ENCODE measurements at places on chromosomes 16 and 17.

GRCh38 chr16:47604306-47604705 lies 143.2 kb downstream of the PHKB start:
- DNase-seq, result no peak

DNA sequence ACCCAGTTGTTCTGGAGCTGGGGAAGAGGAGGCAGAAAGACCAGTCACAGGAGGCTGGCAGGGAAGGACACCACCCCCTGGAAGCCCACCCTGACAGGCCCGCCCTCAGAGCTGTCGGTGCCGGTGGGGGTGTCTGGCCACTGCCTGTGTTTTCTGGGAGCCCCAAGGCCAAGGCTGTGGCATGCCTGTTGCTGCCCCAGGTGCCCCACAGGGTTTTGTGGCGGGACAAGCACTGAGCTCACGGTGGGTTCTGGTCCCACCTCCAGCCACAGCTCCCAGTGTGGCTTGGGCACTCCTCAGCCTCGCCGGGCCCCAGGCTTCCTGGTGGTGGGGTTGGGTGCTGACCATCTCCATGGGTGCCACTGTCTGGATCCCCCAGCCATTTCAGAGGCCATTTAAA lies 58.0 kb downstream of the ZFPM1 start:
- no peak for DNase-seq

GRCh38 chr17:40104594-40105486 lies 4.5 kb upstream of the NR1D1 start:
- no peak for DNase-seq

GRCh38 chr16:77496934-77497333 lies 62.1 kb upstream of the ADAMTS18 start:
- peak; percentile 4 for DNase-seq

- no peak for DNase-seq
Observed at GRCh38 chr16:70484867-70485266, 30.5 kb downstream of the FCSK start.

DNA sequence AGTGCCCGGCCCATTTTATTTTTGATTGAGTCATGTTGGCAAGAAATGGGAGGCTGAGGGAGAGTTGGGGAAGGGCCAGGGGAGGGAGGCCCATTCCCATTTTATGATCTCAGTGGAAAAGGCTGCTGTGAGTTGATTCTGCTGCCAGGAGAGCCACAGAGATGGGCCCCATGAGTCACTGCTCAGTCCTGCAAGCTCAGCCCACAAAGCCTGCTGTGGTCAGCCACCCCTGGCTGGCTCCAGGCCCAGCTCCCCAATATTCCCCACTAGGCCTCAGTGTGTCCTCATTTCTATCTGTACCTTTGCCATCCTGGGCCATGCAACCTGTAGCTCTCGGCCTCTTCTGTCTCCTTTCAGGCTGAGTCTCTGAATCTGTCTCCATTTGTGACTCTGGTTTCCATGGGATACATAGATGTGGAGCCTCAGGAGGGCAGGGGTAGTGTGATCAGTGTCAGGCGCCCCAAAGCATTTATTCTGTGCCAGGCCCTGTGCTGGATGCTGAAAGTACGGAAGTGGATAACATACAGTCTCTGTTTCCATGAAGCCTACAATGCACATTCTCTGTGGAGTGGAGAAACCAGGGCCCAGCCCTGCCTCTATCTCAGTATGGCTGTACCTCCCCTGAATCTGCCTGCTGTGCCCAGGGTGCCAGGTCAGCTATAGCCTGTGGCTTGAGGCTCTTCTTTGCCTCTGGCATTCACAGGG lies 1.9 kb upstream of the PLEKHG4 start:
- peak; percentile 87 for DNase-seq

GRCh38 chr17:77619326-77619725 lies 339.2 kb upstream of the TNRC6C start:
- DNase-seq, result no peak

DNA sequence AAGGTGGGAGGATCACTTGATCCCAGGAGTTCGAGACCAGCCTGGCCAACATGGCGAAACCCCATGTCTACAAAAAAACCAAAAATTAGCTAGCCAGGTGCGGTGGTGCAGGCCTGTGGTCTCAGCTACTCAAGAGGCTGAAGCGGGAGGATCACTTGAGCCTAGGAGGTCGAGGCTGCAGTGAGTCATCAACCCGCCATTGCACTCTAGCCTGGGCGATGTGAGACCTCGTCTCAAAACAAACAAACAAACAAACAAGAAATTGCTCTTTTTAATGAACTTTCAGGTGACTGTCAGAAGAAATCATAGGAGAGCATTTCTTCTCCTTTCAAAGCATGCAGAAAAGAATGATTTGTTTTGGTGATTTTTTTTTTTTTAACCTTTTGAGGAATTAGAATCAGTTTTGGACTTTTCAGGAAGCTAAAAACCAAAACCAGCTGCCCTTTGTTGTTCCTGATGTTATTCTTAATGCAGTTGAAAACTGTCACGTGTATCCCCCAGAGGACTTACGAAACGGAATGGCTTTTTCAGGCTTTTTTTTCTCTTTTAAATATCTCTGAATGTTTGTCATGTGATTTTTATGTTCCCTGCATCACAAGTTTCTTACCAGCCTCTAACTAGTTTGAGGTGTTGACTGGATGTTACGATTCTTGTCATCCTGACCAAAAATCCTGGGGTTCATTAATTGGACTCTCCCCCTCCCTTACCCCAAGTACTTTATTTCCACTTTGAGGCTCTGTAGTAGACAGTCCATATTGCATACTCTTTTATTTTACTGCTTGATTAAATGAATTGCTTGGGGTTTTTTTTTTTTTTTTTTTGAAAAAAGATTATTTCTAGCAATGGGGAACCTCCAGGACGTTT lies 34.1 kb downstream of the SNX29 start:
- DNase-seq, result no peak

DNA sequence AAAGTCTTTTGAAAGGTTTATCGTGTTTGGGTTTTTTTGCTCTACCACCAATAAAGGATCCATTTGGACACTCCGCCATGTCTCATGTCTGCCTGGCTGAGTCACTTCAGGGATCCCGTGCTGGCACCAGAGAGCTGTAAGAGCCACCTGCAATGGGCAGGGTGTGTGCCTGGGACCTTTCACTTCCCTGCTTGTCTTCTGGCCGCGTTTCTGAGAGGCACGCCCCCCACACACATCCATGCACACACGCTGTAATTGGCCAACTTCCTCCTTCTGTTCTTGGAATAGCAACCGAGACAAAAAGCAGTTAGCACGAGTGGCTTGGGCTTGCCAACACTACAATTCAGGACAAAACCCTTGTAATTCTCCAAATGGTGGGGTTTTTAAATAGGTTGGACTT lies 9.8 kb upstream of the SOST start:
- DNase-seq, result no peak

- DNase-seq, result no peak
Observed at GRCh38 chr16:50136399-50136798, 16.7 kb upstream of the TENT4B start.

DNA sequence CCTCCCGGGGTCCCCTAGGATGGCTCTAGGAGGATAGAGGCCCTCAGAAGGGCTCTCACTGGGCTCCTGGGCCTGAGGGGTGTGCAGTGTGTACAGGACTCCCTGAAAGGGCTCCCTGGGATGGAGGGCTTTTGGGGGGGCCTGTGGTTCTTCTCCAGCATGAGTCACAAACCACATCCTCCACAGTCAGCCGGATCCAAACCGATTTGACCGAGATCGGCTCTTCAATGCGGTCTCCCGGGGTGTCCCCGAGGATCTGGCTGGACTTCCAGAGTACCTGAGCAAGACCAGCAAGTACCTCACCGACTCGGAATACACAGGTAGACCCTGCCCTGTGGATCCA lies 4.5 kb downstream of the TRPV2 start:
- DNase-seq, result no peak

GRCh38 chr16:88408561-88409142 lies 25.9 kb downstream of the ZNF469 start:
- DNase-seq, result no peak

GRCh38 chr16:50816901-50817555 lies 75.1 kb downstream of the CYLD start:
- DNase-seq, result no peak

- DNase-seq, result no peak
Observed at GRCh38 chr17:32917081-32917480, 10.9 kb upstream of the TMEM98 start.

DNA sequence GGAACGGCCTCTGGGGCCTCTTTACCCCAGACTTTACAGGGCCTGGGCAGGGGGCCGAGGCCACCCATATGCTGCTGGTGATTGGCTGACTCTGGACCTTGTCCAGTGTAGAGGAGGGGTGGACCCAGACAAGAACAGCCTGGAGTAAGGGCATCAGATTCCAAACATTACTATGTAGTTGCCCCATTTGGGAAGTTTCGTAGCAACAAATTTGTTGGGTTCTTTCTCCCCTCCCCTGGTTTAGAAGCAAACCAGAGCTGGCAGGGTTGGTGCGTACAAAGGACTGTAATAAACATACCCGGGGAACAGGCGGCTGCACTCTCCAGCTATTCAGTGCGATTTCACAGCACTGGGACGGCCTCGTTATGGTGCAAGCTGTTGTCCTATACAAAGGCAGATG lies 145.5 kb downstream of the NTN1 start:
- DNase-seq, result no peak

DNA sequence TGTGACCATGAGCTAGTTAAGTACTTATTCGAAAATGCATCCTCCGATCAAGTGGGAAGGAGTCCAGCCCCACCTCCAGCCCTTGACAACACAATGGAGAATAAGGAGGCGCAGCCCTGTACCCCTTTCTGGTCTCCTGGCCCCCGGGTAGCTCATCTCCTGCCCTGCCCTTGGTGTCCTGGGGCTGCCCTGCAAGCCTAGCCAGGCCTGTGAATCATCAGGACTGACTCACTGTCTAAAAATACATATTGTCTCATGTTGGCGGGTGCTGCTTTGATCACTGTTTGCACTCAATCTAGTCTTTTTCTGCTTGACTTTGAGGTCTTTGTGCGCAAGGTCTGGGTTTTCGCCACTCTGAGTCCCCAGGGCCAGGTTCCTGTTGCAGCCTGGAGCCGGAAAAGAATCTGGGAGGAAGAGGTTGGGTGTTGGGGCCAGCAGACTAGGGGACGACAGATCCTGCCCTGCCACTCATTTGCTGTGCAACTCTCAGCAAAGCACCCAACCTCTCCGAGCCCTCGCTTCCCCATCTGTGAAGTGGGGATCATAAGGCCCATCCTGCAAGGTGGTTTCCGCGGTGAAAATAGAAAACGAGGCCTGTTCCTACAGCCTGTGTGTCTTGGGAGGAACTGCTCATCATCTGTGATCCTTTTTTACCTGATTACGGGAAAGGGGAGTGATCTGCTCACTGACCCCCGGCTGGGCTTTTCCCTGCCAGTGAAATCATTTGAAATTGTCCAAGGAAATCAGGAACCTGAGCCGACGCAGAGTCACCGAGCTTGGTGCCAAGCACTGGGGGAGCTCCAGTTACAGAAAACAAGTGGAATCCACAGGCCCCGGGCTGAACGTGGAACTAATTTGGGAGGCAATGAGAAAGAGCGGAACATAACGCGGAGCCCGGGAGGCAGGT lies 230.4 kb downstream of the PARN start:
- peak; percentile 34 for DNase-seq

DNA sequence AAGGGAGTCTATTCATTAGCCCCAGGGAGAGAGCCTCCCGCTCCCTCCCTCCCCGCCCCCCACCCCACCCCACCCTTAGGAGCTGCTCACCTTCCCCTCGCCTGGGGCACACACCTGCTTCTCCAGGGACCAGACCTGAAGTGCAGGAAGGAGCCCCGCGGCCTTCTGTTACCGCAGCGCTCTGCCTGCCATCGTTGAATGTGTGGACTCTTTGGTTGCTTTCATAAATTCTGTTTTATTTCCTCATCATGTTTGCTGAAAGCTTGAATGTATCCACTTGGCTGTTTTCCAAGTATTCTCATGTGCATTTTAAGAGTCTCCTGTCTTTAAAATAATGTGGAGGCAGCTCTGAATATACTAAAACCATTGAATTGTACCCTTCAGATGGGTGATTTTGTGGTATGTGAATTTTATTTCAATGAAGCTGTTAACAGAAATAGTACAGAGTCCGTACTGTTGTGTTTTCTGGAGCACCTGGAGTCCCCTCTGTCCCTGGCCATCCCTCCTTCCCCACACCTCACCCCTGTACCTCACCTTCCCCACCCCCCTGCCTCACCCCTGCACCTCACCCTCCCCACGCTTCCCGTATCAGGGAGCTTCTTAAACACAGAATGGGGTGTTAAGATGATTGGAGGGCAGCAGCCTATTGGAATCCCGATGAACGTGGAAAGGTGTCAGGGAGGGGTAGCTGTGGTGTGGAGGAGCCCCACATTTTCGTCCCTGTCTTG lies 25.5 kb downstream of the RAB11FIP3 start:
- no peak for DNase-seq

GRCh38 chr16:88536971-88537751 lies 33.0 kb upstream of the ZC3H18 start:
- DNase-seq, result no peak

DNA sequence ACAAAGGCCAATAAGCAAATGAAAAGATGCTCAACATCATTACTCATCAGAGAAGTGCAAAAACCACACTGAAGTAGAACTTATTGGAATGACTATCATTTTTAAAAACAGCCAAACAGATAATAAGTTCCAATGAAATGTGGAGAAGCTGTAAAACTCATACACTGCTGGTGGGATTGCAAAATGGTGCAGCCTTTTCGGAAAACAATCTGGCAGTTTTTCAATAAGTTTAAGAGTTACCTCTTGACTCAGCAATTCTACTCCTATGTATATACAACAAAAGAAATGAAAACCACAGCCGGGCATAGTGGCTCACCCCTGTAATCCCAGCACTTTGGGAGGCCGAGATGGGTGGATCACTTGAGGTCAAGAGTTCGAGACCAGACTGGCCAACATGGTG lies 49.3 kb downstream of the AKAP10 start:
- no peak for DNase-seq

DNA sequence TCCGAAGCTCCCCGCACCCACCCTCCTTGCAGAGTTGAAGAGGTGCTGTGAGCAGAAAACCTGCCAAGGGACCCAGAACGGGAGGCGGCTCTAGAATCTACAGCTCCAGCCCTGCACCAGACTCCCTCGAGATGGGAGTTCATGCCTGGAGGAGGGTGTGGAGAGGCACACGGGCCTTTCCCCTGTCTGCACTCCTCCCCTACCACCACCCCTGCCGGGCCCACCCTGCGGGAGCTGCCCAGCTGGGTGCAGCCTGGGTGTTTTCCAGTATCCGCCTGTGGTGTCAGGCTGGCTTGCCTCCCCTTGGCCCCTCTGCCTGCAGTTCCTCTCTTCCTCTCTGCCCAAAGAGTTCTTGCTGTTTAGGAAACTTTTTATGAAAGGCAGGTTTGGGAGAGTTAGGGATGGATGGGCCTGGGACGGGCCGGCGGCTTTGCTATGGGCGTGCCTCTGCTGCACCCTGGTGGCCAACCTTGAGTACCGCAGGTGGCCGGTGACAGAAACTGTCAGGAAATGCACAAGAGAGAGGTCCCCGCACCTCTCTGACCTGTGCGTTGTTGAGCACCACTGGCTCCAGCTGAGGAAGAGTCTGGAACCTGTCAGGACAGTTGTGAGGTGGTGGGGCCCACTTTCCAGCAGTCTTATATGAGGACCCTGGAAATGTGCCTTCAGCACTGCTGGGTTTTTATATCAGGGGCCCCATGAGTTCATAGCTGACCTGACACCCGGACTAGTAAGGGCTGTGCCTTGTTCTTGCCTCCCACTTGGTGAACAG lies 354.1 kb downstream of the SEC14L1 start:
- DNase-seq, result peak; percentile 60

- DNase-seq, result no peak
Observed at GRCh38 chr16:49026566-49027181, 255.0 kb downstream of the CBLN1 start.
